ENCODE measurements at places on chromosomes 1 and 21.

DNA sequence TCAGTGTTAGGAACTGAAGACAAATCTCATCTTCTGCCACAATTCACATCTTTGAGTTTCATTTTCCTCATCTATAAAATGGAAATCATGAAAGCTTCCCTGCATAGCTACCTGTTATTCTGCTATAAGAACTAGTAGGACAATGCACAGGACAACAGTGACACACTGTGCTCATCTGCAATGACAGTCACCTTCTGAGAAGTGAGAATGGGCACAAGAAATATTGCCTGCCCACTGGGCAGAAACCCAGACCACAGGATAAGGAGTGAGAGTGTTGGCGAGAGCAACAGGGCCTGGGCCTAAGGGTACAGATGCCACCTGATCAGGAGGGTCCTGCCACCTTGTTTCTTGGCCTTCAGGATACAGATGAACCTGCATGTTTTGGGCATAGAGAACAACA, 23.3 kb upstream of the ARTN start:
- DNase-seq, result no peak

GRCh38 chr1:198125995-198126735, 30.6 kb upstream of the NEK7 start:
- no peak for DNase-seq

DNA sequence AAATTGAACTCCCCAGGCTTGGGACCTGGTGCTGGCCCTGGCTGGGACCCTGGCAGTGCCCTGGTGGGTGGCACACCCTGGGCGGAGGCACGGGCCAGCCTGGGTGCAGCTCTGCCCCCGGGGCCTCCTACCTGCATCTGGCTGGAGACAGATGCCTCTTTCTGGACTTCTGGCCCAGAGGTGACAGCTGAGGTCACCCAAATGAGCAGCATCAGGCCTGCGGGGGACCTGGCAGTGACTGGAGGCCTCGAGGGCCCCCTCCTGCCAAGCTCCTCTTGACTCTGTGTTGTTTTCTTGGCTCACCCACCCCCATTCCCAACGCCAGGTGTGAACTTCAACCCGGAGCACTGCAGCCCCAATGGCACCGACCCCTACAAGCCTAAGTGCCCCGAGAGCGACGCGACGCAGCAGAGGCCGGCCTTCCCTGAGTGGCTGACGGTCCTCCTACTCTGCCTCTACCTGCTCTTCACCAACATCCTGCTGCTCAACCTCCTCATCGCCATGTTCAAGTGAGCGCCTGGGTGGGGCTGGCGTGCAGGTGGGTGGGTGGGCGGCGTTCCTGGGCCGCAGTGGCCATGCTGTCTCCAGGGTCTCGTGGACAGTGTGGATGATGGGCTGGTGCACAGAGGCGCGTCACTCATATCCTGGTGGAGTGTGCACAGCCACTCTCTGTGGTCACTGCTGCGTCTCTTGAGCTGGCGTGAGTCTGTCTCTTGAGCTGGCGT, 41.6 kb upstream of the LRRC3 start:
- DNase-seq, result no peak

DNA sequence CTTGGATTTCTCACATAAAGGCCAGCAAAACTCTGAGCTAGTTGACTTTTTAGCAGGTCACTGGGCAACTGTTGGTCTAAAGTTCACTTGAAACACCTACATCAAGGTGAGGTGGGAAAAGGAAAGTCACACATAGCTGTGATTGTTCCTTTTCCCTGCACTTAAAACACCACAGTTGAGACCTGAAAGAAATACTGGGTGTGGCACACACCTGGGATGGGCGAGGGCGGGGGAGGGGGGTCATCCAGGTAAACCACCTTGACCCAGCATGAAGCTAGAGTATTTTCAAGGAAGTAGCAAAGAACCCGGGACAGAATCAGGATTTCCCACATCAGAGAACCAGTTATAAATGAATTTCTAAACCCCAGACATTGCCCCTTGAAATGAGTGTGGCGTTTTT, 26.4 kb downstream of the ZNF697 start:
- DNase-seq, result no peak

- no peak for DNase-seq
Measured at GRCh38 chr1:21586222-21586621, 77.0 kb downstream of the ALPL start.

DNA sequence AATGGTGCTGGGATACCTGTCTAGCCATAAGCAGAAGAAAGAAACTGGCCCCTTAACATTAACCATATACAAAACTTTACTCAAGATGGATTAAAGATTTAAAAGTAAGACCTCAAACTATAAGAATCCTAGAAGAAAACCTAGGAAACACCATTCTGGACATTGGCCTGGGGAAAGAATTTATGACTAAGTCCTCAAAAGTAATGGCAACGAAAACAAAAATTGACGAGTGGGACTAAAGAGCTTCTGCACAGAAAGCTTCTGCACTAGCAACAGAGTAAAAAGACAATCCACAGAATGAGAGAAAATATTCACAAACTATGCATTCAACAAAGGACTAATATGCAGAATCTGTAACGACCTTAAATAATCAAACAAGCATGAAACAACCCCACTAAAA, 66.7 kb downstream of the NME7 start:
- no peak for DNase-seq

- no peak for DNase-seq
Measured at GRCh38 chr1:214983126-214983869, 99.2 kb upstream of the KCNK2 start.

GRCh38 chr1:217574265-217574949, 56.5 kb downstream of the GPATCH2 start:
- no peak for DNase-seq

GRCh38 chr21:38297194-38297631, 40.4 kb downstream of the KCNJ15 start:
- DNase-seq, result no peak

GRCh38 chr1:93437976-93438605, 9.8 kb upstream of the FNBP1L start:
- DNase-seq, result no peak

DNA sequence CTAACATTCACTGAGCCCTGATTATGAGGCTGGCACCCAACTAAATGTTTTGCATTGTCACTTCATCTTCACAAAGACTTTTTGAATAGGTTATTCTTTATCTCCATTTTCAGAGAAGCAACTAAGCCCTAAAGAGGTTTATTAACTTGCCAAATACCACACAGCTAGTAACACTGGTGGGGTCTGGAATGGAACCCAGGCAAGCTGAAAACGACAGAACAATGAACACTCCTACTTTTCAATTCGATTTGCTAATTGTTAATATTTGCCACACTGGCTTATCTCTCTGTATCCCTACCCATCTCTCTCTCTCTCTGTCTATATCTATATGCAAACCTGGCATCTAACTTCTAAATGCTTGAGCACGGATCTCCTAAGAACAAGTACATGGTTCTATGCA, 40.6 kb downstream of the MRPL39 start:
- DNase-seq, result no peak

GRCh38 chr1:44676484-44677200, 2.1 kb downstream of the ARMH1 start:
- no peak for DNase-seq

DNA sequence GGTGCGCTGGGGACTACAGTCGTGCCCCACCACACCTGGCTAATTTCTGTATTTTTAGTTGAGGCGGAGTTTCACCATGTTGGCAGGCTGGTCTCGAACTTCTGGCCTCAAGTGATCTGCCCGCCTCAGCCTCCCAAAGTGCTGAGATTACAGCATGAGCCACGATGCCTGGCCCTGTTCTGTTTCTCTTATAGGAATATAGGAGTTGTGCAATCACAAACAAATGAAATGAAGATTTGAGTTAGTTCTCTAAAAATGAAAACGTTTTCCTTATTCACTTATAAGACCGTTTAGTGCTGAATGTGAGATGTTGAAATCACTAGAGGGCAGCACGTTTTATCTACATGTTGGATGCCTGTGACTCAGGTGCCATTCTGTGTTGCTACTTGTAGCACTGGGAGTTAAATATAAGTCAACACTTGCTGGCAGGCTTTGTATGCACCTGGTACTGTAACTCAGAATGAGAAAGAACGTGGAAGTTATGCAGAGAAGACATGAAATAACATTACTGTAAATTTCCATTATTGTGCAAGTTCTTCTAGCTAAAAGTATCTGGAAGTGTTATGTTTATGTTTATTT, 45.8 kb downstream of the MIGA1 start:
- no peak for DNase-seq

DNA sequence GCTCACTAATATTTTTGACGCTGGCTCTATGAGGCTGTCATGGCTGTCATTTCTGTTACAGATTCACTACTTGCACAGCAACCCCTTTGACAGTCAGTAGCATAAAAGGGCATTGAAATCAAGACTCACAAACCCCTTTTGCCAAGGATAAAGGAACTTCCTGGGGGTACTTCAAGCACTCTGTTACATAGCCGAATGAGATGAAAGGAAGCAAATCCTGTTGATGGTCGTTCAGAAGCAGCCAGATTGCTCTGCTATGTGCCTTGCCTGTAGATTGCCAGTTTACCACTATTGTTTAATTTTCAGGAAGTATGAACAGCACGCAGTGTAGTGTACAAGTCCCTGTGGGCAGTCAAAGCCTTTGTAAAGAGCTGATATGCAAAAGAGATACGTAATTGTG, 296.2 kb downstream of the LRRIQ3 start:
- DNase-seq, result no peak

DNA sequence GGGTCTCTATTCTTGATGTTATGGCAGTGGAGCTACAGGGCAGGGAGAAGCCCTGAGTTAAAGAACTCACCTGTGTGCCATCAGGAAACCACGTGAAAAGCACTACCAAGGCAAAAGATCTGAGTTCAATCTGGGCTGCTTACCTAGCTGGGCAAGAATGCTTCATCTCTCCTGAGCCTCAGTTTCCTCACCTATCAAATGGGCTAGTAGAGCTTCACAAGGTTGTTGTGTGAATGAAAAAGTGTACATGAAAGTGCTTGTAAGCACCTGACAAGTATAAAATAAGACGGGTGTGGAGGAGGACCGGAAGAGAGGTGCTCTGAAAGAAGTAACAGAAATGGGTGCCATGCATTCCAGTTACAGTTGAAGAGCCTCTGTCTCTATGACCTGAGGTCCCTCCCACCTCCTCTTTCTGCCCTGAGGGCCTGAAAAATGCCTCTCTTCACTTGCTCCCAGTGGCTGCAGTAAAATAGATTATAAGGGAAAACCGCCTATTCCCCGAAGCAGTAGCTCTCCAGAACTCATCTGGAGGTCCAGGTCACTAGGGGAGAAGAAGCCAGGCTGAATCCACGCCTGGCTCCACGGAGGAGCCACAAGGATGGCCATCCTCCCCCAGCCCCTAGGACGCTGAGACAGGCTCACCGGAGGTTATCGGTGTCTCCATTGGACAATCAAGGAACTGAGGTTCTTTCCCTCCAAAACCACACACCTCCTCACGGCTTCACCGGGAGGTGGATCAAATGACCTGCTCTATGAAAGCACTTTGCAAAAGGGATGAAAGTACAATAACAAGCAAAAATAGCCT, 1.4 kb downstream of the GPR161 start:
- DNase-seq, result no peak

DNA sequence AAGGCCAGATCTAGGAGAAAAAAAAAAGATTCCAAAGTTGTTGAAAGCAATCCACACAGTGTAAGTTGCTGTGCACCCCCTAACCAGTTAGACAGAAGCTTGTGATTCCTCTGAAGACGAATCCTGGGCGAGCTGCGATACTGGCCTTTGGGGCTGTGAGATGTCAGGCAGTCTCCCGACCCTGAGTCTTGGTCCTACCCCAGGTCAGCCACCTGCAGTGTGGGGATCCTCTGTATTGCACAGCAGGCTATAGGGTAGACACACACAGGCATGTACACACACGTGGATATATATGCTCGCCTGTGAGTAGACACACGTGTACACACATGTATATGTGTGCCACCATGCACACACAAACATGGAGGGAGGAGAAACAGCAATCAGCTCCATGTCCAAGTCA, 12.9 kb downstream of the ACTRT2 start:
- no peak for DNase-seq

DNA sequence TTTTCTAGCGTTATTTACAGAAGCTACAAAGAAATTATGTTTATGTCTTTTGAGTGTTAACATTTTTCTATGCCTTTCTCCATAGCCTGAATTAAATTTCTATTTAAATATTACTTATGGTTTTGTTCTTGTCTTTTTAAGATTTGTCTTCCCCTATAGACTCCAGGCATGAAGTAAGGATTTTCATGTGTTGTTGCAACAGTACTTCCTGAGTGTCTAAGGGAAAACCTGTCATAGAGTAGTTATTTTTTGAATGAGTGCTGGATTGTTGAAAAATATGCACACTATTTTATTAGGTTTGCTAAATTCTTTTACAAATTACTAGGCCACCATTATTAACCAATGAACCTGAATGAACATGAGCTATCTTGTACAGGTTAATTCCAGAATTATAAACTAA, 27.1 kb downstream of the SAMSN1 start:
- no peak for DNase-seq

- DNase-seq, result no peak
Measured at GRCh38 chr1:27648602-27649305, 13.8 kb upstream of the FGR start.

DNA sequence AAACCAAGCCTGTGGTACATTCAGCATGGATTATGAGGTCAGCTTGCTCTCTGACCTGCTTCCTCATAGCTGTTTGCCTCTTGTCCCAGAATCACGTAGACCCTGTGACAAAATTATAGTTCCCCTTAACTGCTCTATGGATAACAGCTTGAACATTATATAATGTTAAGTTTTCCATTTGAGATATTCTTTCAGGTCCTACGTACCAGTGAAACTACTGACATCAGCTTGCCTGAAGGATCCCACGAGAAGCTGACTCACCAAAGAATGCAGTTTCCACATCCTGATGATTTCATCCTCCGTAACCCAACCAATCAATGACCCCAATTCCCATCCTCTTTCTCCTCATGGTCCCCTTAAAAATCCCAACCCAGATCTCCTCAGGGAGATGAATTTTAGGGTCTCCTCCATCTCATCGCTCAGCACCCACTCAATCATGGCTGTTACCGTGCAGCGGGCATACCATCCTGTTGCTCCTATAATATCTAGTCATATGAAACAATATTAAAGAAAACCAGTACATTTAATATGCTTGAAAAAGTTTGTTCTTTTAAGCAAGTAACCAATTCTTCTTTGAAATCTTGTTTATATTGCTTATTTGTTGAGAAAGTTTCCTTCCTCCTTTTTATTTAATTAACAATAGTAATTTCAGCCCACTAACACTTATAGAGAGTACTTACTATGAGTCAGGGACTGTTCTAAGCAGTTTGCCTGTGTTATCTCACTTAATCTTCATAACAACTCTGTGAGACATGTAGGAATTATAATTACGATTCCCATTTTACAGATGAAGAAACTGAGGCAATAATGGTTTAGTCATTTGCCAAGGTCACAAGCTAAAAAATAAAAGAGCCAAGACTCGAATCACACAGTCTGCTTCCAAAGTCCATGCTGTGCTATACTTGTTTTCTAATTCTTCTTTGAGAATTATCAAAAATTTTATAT, 27.4 kb downstream of the CHML start:
- DNase-seq, result no peak

GRCh38 chr1:26349188-26349876, 4.6 kb downstream of the CRYBG2 start:
- DNase-seq, result no peak

DNA sequence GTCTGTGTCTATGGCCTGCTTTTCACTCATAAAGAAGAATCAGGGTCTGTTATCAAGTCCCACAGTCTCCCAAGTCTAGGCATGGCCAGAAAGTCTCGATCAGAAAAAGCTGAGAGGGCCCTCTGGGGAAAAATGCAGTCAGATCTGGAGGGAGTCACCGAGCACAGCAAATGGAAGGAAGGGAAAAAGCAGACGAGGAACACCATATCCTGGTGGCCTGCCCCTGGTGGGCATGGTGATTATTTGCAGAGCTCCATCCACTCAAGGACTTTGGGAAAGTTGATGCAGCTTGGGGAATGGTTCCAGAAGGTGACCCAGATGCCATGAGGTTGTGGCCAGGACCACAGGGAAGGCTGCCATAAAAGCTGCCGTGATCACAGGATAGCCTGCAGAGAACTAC, 189.1 kb downstream of the CLIC6 start:
- DNase-seq, result no peak

All from stimulated activated CD4-positive, alpha-beta T cell treated with anti-CD3 and anti-CD28 coated beads, Interleukin-1b, Interleukin-23, amount 100 ng/mL, for 4 hours (primary cell).